ENCODE measurements at places on chromosomes 13 and 19. TPM values are rescaled to one million over a fixed set of nuclear protein-coding genes. Genes with fewer than 3 reads are reported as not detected.

DNA sequence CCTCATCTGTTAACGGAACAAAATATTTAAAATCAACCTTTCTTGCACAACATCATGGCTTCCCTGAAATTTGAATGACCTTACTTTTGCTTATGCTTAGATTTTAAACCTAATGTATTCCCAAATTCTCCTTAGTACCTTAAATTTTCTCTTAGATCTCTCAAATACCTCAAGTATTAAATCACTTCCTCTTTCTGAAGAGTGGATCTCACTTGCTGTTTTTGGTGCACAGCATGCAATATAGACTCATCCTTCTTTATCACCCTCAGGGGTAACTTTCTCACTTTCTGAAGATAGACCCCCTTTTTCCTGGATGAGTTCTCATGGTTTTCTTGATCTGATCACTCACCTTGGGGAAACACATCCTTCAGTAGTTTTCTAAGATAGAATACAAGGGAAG is 871.7 kb downstream of the DACH1 start:
- no peaks in the 10 kb centered on the region for H3K27me3 ChIP-seq
- no peak overlapping the region for H3K4me3 ChIP-seq
- no peaks in the 10 kb centered on the region for H3K36me3 ChIP-seq

GRCh38 chr19:55339889-55340783 is 460 bp downstream of the KMT5C start:
- peak overlapping the region; percentile 70 for H3K27ac ChIP-seq
- peaks cover 9% of the 10 kb centered on the region for H3K4me1 ChIP-seq
- no peak for DNase-seq

DNA sequence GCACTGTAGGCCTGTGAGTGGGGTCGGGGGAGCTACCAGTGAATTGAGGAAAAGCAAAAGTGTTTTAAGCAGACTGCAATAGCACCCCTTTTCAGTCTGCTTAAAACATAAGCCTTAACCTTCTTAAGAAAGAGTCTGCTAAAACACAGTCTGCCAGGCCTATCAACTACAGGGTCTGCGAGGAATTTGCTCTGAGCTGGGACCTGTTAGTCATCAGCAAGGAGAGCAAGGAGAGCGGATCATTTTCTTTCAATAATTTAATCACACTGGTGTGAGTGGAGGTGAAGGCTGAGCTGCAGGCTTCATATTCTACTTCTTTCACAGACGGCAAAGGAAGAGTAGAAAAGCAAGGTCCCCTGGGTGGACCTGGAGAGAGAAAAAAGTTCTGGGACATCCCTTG is 342.7 kb downstream of the ENOX1 start:
- no peak overlapping the region for H3K4me3 ChIP-seq
- no peak for DNase-seq
- H3K27me3 ChIP-seq = no peaks in the 10 kb centered on the region
- no peak overlapping the region for H3K27ac ChIP-seq

DNA sequence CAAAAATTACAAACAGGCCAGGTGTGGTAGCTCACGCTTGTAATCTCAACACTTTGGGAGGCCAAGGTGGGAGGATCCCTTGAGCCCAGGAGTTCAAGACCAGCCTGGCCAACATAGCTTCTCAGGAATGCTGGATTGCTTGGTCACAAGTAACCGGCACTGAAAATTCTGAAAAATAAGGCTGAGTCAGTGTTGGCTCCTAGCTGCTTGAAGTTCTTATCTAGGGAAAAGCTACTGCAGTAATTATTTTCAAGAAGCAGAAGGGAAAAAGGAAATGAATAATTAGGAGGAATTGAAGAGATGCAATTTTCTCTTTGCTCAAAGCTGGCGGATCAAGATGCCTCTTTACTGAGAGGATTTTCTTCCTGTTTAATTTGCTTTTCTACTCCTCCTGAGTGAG is 75.0 kb upstream of the GTF3A start:
- no peak for DNase-seq
- no peaks in the 10 kb centered on the region for H3K27me3 ChIP-seq
- no peaks in the 10 kb centered on the region for H3K4me1 ChIP-seq
- H3K36me3 ChIP-seq = no peaks in the 10 kb centered on the region

DNA sequence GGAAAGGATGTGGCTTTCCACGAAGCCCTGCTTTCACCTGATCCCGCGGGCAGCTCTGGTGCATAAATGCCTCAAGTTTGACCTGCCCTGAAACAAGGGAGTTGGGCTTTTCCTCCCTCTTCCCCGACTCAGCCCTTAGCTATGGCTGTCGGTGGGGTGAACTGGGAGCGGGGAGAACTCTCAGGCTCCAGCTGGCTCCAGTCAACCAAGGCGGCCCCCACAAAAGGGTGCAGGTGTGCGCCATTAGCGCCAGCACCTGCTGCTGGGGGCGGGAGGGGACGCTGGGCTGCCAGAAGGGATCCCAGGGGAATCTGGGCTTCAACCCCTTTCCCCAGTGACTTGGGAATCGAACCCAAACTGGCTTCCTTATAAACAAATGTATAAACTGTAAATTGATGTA is 7.1 kb upstream of the DHRS12 start:
- no peak overlapping the region for H3K4me3 ChIP-seq
- H3K36me3 ChIP-seq = no peaks in the 10 kb centered on the region
- no peaks in the 10 kb centered on the region for H3K27me3 ChIP-seq
- no peak for DNase-seq

DNA sequence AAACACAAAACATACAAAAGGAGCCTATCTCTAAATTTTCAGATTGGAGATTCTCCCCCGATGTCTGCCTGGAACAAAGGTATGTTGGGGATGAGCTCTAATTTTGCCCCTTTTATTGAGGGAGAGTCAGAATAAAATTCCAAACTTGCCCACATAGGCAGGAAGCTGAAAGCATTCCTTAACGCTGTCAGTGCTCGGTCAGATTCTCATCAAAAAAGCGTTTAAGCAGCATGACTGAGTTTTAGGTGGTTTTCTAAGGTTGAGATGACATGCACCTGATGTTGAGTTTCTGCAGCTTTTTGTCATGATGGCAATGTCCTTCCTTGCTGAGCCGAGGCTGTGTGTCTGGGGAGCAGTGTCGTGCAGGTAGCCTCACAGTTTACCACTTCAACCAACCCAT is 48.4 kb upstream of the MEDAG start:
- H3K27me3 ChIP-seq = no peaks in the 10 kb centered on the region
- H3K36me3 ChIP-seq = no peaks in the 10 kb centered on the region
- DNase-seq = no peak
- H3K4me3 ChIP-seq = no peak overlapping the region
- H3K4me1 ChIP-seq = peaks cover 3% of the 10 kb centered on the region

DNA sequence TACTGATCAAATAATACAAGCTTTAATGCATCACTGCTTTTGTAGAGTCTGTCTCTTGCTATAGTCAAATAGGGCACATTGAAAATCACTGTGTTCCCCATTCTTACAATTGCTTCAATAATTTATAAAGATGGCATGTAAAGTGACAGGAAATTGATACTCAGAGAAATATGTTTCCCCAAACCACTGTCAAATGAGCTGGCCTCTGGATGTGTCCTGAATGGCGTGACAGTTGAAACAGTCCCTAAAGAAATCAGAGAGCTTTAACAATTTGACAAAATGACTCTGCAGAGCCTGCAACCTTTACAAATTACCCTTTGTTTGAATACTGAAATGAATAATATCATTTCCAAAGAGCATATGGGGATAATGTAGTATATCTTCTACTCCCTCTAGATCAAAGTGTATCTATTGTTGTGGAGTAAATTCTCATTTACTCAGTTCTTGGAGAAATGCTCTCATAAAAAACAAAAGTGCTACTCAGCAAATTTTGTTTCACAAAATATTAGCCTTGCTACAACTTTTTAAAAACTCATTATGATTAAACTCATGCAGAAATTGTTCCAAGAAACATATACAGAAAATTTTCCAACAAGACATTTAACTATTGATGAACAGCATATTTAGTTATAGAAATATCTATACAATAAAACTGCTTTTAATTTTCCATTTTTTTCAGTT is 763.2 kb upstream of the SPRY2 start:
- H3K4me3 ChIP-seq = no peak overlapping the region
- no peak overlapping the region for H3K27ac ChIP-seq
- no peak for DNase-seq
- no peaks in the 10 kb centered on the region for H3K27me3 ChIP-seq

The CGB5 gene
- not detected for total RNA-seq
